ENCODE measurements at places on chromosomes 1 and 21.

GRCh38 chr1:83996621-83997020 is 2.3 kb downstream of the TTLL7 start:
- DNase-seq = no peak

GRCh38 chr1:207306603-207307002 is 14.9 kb upstream of the CD55 start:
- DNase-seq = no peak

GRCh38 chr1:163826500-163826899 is 504.7 kb downstream of the NUF2 start:
- no peak for DNase-seq

- DNase-seq = no peak
Observed at GRCh38 chr1:222709700-222710153, 2.6 kb downstream of the AIDA start.

GRCh38 chr1:57824535-57824934 is 400.7 kb upstream of the DAB1 start:
- DNase-seq = no peak

GRCh38 chr1:37989361-37989930 is 376 bp downstream of the SF3A3 start:
- no peak for DNase-seq

DNA sequence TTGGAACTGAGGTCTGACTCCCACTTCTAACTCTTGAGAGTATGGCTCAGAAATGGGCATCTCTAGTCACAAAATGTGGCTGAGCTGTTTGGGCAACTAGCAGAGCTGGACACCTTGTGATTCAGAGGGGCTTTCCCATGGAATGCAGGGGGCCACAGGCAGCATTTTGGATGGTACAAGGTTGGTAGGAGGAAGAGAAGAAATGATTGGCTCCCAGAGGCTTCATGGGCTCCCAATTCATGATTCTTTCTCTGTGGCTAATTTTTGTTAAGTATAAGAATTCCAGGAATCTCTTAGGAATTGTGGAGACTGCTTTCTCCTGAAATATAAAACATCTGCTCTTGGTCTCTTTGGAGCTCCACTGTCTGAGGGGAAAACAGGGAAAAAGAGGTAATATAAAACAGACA is 49.7 kb downstream of the PBX1 start:
- no peak for DNase-seq

GRCh38 chr1:28359592-28360239 is 9.8 kb upstream of the PHACTR4 start:
- peak; percentile 64 for DNase-seq

DNA sequence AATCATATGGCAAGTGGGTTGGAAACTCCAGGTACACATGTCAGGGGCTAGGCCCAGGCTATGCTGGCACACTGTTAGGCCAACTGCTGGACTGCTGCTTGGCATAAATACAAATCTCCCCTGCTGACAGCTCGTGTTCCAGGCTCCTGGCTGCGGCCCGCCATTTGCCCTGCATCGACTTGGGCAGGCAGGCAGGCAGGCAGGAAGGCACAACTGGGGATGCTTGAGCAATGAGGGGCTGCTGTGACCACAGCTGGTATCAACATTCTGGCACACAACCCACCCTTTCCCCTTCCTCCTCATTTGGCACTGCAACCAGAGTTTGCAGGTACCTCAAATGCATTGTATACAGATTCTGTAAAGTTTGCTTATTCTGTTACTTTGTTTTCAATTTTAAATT is 53.2 kb downstream of the SAMSN1 start:
- peak; percentile 29 for DNase-seq

DNA sequence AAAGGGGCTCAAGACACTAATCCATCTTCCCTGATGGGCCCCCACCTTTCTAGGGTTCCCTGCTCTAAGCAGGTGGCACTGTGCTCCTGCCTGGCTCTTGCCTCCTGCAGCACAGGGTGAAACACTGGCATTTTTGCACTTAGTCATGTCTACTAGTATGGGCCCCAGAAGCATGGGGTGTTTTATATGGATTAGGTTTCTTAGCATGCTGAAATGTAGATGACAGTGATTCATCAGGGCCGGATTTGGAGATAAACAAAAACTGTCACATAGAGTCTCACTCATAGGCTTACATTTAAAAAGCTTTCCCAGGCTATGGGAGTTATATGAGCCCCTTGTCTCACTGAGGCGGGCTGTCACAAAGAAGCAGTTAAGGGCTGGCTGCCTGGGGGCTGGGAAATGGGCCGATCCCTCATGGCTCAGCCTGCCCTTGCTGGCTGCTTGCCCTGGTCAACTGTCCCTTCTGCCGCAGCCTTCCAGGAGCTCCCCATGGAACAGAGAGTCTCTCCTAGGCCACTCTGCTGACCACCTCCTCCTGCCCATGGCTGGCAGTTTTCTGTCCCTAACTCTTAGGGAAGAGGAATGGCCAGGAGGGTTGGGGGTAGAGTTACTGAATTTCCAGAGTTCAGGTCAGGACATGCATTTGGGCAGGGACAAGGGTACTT is 6.5 kb downstream of the GALNT2 start:
- no peak for DNase-seq

GRCh38 chr1:183275322-183275721 is 89.3 kb downstream of the LAMC2 start:
- DNase-seq = no peak

GRCh38 chr1:169835647-169836046 is 40.9 kb upstream of the METTL18 start:
- no peak for DNase-seq

- no peak for DNase-seq
Observed at GRCh38 chr1:4553761-4554160, 100.6 kb upstream of the AJAP1 start.

GRCh38 chr1:31064718-31065309 is 703 bp downstream of the PUM1 start:
- DNase-seq = no peak

DNA sequence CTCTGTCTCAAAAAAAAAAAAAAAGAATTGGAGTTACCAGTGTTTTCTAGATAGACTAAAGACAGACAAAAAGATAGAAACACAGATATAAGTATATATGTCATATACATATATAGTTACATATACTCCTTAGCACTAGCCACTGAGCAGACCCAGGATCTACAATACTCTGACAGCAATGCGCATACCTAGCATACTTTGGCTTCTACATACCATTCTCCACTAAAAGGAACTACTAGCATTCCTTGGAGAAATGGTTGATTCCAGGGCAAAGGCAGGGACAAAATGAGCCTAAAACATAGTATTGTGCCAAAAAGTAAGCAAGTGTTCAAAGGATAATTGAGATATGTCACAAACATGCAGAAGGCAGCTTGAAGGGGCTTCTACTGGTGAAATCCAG is 22.7 kb downstream of the SYNJ1 start:
- no peak for DNase-seq

GRCh38 chr1:188429386-188429785 is 1600.6 kb downstream of the PLA2G4A start:
- DNase-seq = no peak

GRCh38 chr1:27444632-27445031 is 45.3 kb downstream of the WASF2 start:
- no peak for DNase-seq

- DNase-seq = no peak
Observed at GRCh38 chr1:41488040-41488951, 3.8 kb upstream of the EDN2 start.

GRCh38 chr21:45113543-45113942 is 39.2 kb downstream of the ADARB1 start:
- DNase-seq = no peak

GRCh38 chr1:151213560-151213959 is 15.2 kb downstream of the PIP5K1A start:
- DNase-seq = no peak
